ENCODE measurements at places on chromosomes 3 and 15. TPM values are rescaled to one million over a fixed set of nuclear protein-coding genes. Genes with fewer than 3 reads are reported as not detected.

The POTEB gene
- total RNA-seq, result not detected

DNA sequence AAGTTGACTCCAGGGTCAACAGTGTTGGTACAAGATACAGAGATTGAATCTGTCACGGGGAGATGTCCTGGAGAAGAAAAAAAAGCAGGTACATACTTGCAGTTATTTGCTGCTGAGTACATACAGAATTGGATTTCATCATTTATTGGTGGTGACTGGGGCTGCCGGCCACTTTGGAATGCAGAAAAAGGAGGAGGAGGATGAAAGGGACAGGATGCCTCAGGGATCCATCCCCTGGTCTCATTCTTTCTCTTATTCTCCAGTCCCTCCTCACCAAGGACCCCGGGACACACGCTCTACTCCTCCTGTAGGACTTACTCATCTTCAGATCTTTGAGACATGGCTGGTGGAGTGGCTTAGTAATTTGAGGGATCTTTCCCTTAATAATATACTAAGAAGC lies 30.0 kb upstream of the MEIS2 start:
- peaks cover 7% of the 10 kb centered on the region for H3K4me1 ChIP-seq
- no peaks in the 10 kb centered on the region for H3K36me3 ChIP-seq
- no peak overlapping the region for H3K4me3 ChIP-seq
- H3K27me3 ChIP-seq, result no peaks in the 10 kb centered on the region

The SV2B gene
- total RNA-seq, result 0.02 TPM

The CNTN4 gene
- 5.1 TPM for total RNA-seq

The TM6SF1 gene
- not detected for total RNA-seq

- no peak overlapping the region for H3K4me3 ChIP-seq
- no peaks in the 10 kb centered on the region for H3K36me3 ChIP-seq
- no peak overlapping the region for H3K27ac ChIP-seq
- H3K4me1 ChIP-seq, result no peaks in the 10 kb centered on the region
These were observed 50.2 kb downstream of the SAMMSON start for GRCh38 chr3:70049761-70050160.

Data from neural progenitor cell (in vitro differentiated cells).